GM03348 (cell line): ENCODE measurements at places on chromosomes 16 and 17.

- DNase-seq: peak; percentile 36
Observed at GRCh38 chr16:17499223-17499902, 28.6 kb upstream of the XYLT1 start.

GRCh38 chr17:72839131-72839725, 253.3 kb downstream of the SLC39A11 start:
- no peak for DNase-seq

DNA sequence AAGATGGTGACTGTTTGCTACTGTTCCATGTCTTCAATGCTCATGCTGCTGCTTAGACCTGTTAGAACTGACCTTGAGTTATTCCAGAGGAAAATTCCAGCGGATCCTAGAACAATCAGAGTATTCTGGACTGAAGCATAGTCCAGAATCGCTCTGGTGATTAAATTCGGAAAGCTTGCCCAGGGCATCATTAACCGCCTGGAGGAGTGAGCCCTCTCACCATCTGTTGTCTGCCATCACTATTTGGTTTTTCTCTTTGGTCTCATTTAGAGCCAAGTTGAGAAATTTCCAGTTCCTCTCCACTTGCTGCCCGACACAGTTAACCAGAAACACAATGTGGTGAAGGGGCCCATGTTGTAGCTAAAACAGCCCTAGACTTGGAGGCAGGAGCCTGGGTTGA, 104.1 kb downstream of the BMERB1 start:
- no peak for DNase-seq

GRCh38 chr16:83509316-83509715, 298.5 kb upstream of the HSBP1 start:
- DNase-seq: no peak

DNA sequence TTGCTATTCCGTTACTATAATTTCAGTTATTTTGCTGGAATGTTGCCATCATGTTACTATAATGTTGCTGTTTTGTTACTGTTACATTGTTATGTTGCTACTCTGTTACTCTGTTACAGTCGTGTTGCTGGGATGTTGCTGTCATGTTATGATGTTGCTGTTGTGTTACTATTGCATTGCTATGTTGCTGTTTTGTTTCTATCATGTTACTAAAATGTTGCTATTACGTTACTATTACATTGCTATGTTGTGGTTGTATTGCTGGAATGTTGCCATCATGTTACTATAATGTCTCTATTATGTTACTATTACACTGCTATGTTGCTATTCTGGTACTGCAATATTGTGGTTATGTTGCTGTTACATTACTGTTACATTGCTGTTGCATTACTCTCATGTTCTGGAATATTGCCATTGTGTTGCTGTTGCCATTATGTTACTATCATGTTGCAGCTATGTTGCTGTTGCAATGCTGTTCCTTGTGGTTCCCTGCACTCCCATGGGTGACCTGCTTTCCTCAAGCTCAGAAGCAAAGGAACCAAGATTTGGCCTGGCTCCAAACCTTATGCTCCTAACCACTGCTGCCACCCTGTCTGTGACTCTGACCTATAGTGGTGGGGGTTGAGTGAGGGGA, 64.4 kb downstream of the ABCC6 start:
- no peak for DNase-seq

GRCh38 chr16:56643080-56643778, 4.8 kb downstream of the MT1A start:
- DNase-seq: peak; percentile 67

GRCh38 chr17:54153423-54153822, 330.7 kb downstream of the KIF2B start:
- no peak for DNase-seq

DNA sequence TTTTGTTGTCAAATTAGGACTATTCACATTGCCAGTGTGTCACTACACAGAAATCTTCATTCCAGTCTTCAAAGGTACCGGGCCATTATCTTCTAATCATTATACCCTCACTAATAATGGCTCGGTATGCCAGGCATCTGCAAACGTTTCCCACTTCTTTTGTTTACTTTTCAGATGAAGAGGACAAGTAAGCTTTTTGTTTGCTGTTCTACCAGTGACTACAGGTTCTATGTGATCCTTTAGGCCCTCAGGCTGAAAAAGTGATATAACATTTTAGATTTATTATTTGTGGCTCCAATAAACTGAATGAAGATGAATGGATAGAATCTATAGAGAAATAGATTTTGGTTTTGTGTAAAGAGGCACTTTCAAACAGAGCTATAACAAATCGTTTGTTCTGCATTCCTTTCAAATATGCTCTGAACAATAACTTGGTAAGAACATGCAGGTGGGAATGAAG, 403 bp upstream of the KRTAP3-1 start:
- DNase-seq: no peak

DNA sequence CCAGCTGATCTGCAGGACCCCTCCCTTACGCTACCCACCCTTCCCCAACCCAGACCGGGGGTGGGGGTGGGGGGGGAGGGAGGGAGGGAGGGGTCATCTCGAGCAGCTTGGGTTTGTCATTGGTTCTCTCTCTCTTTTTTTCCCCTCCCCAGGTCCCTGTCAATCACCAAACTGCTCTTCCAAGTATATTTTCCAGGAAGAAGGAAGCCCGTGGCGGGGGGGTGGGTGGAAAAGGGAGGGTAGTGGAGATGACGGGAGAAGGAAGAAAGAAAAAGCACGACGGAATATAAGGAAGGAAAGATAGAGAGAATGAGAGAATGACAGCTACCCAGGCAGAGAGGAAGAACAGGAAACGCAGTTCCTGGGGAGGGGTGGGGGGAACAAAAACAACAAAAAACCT, 17.9 kb downstream of the SALL1 start:
- DNase-seq: no peak

DNA sequence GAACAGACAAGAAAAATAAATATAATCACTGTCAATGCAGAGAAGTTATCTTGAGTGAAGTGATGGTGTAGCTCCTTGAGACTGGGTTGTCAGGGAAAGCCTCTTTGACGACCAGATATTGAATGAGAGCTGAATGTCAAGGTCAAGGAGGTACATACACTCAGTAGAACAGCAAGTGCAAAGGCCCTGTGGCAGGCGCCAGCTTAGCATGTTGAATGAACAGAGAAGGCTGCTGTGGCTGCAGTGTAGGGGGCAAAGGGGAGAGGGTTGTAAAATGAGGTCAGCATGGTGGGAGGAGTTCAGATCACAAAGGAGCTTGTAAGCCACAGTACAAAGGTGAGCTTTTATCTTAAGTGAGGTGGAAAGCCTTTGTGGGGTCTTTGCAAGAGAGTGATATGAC, 111.5 kb downstream of the ZFHX3 start:
- no peak for DNase-seq

DNA sequence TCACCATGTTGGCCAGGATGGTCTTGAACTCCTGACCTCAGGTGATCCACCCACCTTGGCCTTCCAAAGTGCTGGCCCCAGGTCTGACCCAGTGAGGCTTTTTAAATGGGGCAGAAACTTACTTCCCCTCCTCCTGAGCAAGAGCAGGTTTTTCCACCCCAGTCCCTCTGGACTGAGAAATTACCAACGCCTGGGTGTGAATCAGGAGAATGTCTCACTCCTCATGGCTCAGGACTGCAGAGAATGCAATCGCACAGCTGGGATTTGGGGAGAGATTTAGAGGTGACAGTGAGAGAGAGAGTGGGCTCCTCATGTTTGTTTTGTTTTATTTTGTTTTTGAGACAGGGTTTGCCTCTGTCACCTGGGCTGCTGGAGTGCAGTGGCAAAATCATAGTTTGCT, 203.6 kb downstream of the RAB11FIP4 start:
- DNase-seq: peak; percentile 67

GRCh38 chr17:74408815-74409214, 23.1 kb upstream of the GPRC5C start:
- no peak for DNase-seq

DNA sequence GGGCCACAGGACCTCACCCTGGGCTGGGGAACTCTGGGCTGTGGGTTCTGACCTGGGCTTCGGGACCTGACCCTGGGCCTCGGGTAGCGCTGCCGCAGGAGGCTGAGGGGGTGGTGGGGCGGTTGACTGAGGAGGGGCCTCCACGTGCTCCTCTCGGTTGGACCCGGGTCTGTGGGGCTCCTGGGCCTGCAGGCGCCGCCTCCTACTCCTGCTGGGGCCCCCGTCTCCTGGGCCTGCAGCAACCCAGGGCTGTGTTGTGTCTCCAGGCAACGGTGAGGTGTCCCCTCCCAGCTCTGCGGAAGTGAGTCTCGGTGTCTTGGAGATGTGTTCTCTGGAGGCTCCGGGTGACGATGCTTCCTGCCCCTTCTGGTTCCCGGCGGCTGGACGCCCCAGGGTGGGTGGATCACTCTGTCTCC, 41.5 kb upstream of the GNG13 start:
- no peak for DNase-seq

DNA sequence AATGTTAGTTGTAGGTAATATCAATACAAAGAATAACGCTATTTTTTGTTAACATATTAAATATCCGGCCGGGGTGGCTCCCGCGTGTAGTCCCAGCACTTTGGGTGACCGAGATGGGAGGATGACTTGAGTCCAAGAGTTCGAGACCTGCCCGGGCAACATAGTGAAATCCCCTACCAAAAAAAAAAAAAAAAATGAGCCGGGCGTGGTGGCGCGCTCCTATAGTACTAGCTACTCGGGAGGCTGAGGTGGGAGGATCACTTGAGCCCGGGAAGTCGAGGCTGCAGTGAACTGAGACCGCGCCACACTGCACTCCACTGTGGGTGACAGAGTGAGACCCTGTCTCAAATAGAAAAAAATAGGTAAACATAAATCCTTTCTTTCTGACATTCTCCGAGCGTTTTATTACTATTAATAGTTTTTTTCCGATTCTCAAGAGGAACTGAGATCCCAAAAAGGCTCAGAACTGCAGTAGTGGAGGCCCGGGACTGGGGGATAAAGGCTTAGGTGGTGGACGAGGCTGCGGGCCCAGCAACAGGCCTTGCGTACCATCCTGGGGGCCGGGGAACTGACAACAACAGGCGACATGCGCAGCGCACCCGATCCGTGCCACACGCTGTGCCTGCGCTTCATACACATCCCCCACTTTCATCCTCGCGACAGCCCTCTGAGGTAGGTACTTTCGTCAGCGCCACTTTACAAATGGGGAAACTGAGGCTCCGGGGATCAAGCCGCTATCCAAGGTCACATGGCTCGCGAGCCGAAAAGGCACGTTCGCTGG, 919 bp downstream of the N4BP1 start:
- DNase-seq: peak; percentile 50
